Glutamatergic neuron (in vitro differentiated cells): ENCODE measurements at places on chromosomes 2 and 18. TPM values are rescaled to one million over a fixed set of nuclear protein-coding genes. Genes with fewer than 3 reads are reported as not detected.

C2orf72 gene
- total RNA-seq = 0.42 TPM

DNA sequence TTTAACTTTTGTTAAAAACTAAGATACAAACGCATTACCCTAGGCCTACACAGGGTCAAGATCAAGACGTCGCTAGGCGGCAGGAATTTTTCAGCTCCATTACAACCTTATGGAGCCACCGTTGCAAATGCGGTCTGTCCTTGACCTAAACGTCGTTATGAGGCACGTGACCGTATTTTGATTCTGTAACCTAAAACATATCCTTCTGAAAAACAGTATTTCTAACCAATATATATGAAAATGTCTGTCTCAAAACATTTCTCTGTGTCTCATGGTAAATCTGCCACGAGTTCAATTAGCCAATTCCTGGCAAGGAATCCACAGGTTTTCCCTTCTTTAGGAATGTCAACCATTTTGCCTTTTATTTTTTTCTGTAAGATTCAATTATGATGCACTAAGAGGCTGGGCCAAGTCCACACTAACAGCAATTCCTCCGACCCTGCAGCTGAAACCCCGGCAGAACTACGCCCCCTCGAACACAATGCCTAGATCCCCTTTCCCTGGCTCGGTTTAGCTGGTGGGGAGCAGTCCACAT is 1.7 kb downstream of the RTN4 start:
- DNase-seq = no peak

SERPINB10 gene
- not detected for total RNA-seq

GRCh38 chr2:134567666-134568065 is 151.1 kb downstream of the TMEM163 start:
- no peak for DNase-seq

- DNase-seq = no peak
These were observed 43.9 kb downstream of the BOLA3 start for GRCh38 chr2:74103763-74104162.

DNA sequence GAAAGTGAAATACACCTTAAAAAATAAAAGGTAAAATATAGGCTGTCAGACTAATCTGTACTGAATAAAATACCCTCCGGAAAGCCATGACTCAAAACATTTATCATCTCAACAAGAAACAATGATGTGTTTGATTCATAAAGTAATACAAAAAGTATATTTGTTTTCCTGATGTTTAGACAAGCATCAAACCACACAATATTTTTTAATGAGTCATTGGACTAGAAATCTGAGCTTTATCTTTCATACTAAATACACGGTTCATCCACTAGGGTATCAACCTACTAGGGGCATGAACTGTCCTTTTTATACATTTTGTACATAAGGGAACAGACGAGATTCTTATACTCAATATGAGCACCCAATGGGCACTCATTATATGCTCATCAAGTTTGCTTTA is 31.3 kb downstream of the CD226 start:
- DNase-seq = no peak
